D721Med (cell line): ENCODE measurements at places on chromosomes 3 and 15.

- no peak for DNase-seq
These were observed 22.8 kb downstream of the EFCC1 start for GRCh38 chr3:129023909-129024308.

DNA sequence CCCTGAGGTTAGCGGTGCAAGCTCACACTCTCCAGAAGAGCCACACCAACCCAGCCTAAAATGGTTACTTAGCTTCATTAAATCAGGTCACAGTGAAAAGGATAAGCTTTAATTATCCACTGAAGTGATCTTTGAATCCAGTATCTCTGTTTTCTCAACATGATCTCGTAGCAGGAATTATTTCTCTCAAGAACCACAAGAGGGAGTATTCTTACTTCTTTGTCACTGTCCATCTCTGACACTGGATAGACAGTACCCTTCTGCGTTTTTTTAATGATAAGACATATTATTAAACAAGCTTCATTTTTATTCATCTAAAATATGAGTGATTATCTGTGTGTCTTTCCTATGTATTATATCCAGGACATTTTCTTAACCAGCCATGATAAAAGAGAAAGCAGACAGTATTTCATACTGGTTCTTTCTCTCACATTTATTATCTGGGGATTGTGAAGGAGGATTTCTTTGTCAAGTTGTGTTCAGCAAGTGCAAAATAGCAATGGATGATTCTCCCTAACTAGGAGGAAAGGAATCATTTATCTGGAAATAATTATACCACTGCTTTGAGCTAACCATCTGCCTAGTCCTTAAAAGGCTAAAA lies 105.4 kb upstream of the CCDC54 start:
- peak; percentile 10 for DNase-seq

DNA sequence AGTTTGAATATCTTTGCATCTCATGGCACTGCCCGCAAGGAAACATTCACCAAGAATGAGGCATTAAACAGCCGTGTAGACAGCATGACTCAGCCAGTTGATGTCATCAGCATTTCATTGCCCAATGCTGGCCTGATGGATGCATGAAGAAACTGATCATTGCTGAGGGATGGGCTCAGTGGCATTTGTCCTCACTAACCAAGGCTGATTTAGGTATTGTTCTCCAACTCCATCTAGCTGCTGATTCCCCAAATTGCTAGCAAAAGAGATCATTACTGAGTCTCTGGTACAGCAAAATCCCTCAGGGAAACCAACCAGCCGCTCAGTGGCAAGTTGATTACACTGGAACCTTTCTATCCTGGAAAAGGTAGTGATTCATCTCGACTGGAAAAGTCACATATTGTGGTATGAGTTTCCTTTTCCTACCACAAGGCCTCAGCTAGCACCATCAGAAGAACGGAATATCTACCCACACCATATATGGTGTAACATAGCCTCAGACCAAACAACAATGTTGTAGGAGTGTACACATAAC lies 186.5 kb upstream of the GAP43 start:
- DNase-seq, result no peak

DNA sequence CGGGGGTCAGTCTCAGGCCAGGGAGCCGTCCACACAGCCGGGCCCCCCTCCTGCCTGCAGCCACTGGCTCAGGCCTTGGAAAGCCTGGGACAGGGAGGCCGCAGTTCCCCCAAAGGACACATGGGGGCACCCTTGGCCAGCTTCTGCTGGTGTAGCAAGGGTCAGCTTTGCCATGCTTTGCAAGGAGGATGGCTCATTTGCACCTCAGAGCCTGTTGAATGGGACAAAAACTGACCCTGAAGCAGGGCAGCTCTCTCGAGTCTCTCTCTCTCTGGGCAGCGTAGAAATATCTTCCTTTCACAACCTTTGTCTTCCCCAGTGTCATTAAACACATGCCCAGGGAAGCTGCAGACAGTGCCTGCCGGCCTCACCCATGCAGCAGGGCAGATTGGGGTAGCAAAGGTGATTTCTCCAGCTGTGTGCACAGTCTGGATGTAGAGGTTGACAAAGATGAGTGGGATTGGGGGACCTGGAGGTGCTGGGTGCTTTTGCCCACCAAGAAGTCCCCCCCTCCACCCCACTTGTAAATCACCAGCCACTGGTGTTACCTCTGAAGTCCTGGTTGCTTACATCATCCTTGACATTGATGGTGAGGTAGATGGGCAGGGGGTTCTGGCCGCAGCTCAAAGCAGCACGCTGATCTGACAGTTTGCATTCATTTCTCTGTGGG lies 17.4 kb upstream of the EHD4 start:
- DNase-seq, result peak; percentile 86

- peak; percentile 22 for DNase-seq
These were observed 101.6 kb downstream of the ERC2 start for GRCh38 chr3:56366641-56367162.

GRCh38 chr3:22937536-22937935 lies 265.6 kb upstream of the UBE2E2 start:
- no peak for DNase-seq

DNA sequence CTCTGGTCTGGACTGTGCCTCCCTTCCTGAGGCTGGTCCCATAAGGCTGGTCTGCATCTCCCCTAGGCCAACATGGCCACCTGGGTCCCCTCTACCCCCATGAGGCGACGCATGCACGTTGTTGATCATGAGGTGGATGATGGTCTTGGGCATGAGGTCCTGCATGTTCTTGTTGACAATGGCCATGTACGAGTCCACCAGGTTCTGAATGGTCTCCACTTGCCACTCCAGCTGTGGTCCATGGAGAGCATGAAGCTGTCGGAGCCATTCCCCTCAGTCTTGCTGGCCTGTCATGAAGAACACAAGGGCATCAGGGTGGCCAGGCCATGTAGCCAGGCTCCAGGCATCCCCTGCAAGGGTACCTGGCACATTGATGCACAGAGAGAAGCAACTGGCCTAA lies 27.1 kb upstream of the CSPG4 start:
- DNase-seq, result no peak

GRCh38 chr3:17195856-17196604 lies 311.3 kb downstream of the PLCL2 start:
- DNase-seq, result no peak

DNA sequence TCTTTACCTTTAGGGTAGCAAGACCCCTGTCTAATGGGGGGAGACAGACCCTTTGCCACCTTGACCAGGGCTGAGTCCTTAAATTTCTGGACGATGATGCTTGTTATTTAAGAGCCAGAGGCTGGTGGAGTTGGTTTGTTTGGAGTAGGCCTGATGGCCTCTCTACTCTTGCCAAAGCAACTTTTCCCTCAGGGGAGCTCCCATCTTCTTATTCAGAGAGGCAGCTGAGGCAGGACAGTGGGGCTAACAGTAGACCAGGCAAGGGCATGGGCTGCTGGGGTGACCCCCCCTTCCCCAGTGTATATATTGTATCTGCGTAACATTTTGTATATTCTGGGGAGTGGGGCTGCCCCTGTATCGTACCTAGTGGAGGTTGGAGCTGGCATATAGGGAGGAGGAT lies 10.3 kb downstream of the RPS17 start:
- no peak for DNase-seq

DNA sequence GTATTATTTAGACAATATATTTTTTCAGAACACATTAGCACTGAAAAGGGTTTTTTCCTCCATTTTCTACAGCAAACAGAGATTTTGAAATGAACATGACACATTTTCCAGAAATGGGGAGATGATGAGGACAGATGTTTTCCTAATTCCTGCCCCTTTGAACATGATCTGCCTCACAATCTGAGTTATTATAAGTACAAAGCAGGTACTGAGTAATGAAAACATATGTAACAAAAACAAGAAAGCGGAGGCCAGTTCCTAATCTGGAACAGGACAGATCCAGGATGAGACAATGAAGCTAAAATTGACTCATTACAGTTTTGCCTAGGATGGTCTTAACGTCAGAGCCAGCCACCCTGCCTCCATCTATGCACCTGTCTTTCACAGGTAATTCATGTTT lies 642.8 kb upstream of the NR2F2 start:
- DNase-seq, result no peak

GRCh38 chr3:187186801-187187421 lies 10.4 kb upstream of the RTP1 start:
- no peak for DNase-seq

DNA sequence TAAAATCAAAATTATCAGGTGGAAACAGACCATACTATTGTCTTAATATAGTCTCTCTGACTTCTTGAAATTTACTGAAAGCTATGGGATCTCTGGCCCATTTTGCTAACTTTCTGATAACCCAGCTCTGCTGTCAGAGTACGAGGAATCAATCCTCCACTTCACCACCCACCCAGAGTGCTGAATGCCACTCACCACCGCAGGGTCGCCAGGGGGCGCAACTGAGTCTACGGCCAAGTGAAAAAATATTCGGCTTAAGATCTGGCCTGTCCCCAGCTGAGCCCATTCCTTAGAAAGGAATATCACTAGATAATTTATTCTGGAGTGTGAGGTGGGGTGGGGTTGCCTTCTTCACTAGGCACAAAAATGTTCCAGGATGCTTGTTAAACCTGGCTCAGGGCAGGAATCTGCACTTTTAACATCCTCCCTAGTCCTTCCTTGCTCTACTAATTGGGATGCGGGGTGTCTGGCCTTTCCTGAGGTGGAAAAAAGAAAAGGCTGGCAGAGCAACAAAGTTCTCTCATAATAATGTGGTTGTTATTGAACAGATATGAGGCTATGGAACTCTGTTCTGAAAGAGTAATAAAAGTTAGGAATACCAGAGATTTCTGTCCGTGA lies 520.6 kb downstream of the MFSD1 start:
- DNase-seq, result no peak

- no peak for DNase-seq
These were observed 164.8 kb upstream of the BHLHE40 start for GRCh38 chr3:4814305-4814903.

- no peak for DNase-seq
These were observed 3.4 kb upstream of the HHLA2 start for GRCh38 chr3:108292905-108293328.

DNA sequence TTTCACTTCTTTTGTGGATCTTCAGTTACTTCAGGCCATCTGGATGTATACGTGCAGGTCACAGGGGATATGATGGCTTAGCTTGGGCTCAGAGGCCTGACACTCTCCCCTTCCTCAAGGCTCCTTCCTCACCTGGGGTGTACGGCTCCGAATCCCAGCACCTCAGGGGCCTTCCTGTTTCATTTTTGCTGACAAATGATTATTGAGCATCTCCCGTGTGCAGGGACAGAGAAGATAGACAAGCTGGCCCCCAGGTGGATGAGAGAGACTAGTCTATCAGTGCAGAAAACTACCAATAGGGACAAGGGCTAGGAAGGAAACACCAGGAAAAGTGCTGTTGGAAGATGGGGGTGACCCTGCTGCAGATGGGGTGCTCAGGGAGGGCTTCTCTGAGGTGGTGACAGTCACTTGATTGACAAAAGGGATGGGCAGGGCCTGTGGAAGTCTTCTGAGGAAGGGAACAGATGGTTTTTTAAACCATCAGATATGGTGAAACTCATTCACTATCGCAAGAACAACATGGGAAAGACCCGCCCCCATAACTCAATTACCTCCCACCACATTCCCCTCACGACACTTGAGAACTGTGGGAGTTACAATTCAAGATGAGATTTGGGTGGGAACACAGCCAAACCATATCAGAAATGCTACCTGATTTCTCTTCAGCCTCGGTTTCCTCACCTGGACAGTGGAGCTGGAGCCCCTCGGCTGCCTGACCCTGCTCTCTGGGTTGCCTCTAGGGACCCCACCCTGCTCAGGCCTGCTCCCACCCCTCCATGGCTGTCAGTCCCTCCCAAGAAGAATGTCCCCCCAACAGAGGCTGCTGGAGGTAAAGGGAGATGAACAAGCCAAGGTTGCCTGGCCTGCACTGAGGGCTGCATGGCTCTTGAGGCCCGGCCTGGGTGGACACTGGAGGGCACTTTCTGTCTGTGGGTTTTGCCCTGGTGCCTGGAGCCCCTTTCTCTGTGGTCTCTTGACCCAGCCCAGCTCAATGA lies 37.2 kb upstream of the ACAD9 start:
- DNase-seq, result no peak

DNA sequence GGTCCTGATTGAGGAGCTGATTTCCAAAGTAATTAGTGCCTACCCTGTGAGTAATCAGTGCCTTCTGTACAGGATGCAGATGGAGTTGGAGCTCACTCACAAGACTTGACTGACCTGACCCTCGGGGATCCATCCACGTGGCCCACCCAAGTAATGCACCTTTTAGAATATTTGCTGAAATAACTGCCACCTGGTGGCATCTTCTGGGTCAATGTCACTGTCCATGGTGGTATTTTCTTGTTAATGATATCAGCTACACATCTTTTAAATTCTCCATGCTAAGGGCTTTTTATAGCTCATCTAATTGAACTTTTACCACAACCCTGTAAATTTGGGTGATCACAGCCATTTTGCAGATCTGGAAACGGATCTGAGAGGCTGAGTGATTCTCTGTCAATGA lies 74.3 kb upstream of the ANKRD34C start:
- DNase-seq, result no peak

- no peak for DNase-seq
These were observed 424 bp downstream of the EAF2 start for GRCh38 chr3:121835465-121835801.

DNA sequence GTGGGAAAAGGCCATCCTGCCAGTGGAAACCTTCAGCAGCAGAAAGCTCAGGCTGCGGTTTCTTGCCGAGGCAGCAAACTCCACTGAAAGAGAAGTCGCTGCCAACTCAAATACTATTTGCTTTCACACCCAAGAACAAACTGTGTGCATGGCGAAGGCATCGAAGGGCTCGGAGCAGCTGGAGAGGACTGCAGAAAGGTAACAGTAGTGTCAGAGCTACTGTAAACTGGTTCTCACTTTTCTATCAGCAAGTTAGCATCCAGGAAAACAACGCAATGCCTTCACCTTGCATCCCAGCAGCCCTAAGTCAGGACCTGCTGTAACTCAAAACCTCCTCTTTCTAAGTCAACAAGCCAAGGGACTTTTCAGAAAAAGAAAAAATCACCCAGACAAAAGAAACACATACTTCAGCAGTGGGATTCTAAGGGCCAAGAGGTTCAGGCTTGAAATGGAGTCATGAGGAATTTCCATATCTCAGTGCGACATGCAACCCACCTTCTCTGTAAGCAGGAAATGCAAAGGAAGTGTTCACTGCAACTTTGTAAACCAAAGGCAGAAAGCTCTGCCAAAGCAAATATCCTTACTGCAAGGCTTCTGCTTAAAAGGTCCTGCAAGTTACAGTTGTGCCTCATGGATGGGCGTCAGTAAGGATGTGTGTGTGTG lies 193.5 kb downstream of the FOXP1 start:
- DNase-seq, result no peak

DNA sequence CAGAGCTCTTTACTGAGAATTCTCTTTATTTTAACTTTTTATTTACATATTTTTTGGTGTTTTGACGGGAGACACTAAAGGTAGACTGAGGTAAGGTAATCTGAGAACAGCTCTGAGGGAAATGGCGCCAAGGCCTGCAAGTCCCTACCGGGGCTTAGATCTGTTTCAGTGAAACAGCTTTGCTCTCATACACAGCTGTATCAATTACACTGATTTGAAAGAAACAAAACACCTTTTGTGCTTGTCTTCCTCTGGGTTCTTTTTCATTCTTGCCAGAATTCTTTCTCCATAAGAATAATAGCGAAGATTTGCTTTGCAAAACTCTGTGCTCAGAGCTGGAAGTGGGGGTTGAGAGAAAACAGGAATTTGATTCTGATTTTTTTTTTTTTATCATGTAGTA lies 79.5 kb upstream of the PEX5L start:
- no peak for DNase-seq
